ENCODE measurements at places on chromosomes 16 and 17. TPM values are rescaled to one million over a fixed set of nuclear protein-coding genes. Genes with fewer than 3 reads are reported as not detected.

Gene KLHL10
- under 0.01 TPM for total RNA-seq

Gene PARD6A
- 0.97 TPM for total RNA-seq

DNA sequence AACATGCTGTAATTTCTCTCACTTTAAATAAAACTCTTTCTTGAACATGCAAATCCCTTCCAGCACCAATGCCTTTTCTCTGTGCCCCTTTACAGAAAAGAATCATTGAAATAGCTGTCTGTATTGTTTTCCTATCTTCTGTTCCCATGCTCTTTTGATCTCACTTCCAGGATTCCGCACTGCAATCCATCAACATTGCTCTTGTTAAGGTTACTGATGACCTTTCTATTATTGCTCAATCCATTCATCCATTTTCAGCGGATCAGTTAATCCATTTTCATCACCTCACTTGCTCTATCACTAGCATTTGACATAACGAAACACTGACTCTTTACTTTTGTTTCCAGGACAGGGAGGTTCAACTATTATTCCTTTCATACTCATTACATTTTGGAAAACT, 130.5 kb downstream of the ABCA8 start:
- no peak for DNase-seq

DNA sequence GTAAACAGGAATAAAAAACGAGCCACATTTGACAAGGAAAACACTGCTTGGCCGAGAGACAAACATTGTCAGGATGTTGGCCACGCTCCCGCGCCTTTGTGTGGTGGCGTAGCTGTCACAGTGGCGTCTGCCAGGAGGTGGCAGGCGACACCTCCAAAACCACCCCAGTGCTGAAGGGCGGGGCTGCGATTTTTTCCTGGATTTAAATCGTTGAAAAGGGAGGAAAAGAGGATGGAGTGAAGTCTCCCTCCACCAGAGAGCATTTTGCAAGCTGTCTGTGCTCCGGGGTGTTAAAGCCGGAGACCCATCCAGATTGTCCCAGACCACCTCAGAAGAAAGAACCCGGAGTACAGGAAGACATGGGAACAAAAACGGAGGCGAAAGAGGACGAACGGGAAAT, 12.7 kb downstream of the MRM3 start:
- DNase-seq: peak; percentile 81

Gene PPM1E
- total RNA-seq: under 0.01 TPM

Gene MYL11
- not detected for total RNA-seq

Gene BAHCC1
- total RNA-seq: 6.5 TPM

- DNase-seq: no peak
Measured at GRCh38 chr17:32933881-32934280, 5.9 kb downstream of the TMEM98 start.

Gene PIGL
- 19.6 TPM for total RNA-seq

GRCh38 chr17:40878044-40878443, 7.0 kb downstream of the KRT20 start:
- no peak for DNase-seq

GRCh38 chr16:65213866-65214595, 92.2 kb upstream of the CDH11 start:
- peak; percentile 37 for DNase-seq

All from fibroblast of villous mesenchyme (primary cell).